ENCODE measurements at places on chromosomes 3 and 15.

- DNase-seq, result no peak
These were observed 64.6 kb downstream of the TLE3 start for GRCh38 chr15:70033109-70033508.

DNA sequence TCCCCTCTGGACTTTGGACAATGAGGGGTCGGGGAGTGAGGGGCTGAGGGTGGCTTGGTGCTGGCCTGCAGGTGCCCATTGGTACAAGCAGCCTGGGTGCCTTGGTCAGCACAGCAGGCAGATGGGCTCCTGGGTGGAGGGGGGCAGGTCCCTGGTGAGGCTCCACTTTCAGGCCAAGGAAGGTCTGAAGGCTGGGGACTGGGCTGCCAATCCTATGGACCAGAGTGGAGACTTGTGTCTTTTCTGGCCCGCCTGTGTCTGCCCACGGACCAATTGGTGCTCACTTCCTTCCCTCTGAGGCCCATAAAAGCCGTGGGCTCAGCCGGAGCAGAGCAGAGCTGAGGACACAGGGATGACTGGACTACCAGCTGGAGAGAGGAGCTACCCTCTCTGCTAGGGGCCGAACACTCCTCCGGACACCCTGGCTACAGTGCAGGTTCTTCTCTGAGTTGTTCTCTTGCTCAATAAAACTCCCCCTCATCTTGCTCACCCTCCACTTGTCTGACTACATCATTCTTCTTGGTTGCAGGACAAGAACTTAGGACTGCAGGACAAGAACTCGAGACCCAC, 31.9 kb upstream of the IREB2 start:
- no peak for DNase-seq

GRCh38 chr3:95289295-95289694, 1226.4 kb downstream of the NSUN3 start:
- peak; percentile 57 for DNase-seq

DNA sequence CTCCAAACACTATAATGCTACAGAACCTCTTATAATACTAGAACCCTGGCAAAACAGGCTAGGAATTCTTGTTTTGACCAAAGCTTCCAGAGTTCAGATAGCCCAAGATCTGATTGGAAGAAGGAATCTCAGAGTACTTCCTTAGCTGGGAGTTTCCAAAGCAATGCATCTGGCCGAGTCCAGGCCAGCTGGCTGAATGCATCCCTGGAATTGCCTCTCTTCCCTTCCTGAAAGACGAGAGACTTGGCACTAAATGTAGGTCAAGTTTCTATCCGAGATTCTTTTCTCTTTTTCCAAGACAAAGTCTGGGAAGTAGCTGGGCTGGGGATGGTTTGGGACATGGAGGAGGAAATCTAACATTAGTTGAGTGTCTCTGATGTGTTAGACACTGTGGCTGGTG, 68.7 kb upstream of the ADPGK start:
- no peak for DNase-seq

DNA sequence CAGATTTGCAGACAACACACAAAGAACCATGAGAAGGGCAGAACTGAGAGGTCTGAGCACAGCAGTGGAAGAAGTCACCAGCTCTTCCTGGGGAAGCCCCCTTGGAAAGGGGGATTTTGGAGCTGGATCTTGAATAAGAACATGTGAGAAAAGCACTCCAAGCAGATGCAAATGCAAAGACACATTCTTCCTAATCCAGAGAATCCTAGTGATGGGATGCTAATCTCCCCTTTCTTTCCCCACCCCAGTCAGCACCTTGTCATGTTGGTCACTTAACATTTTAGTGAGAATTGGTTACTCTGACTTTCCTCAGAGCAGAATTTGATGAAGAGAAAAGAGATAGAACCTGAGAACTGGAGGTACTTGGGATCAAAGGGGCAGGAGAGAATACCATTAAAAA, 148.5 kb downstream of the SSR3 start:
- DNase-seq, result no peak

DNA sequence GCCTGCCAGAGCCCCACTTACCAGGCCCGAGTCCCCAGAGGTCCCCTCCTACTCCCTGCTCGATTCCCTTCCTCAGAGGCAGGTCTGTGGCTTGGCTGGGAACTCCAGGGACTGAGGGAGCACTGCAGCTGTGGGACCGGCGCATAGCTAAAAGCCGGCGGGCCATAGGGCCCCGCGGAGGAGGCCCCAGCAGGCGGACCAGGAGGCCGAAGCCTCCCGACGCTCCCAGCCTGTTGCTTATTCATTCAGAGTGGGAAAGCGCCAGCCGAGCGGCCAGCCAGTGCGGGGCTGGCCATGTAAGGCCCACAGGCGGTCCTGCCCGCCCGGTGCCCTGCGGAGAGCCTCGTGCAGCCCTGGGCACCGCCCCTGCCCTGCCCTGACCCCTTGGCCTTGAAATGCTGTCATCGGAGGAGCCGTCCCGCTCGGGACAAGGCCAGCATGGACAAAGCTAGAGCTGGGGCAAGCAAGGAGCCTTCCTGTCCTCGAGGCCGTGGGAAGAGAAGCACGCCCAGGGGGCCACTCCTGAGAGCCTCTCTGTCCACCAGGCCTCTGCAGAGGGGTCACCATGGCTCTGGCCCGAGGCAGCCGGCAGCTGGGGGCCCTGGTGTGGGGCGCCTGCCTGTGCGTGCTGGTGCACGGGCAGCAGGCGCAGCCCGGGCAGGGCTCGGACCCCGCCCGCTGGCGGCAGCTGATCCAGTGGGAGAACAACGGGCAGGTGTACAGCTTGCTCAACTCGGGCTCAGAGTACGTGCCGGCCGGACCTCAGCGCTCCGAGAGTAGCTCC, at the start of gene LOXL1:
Gene LOXL1 (plus strand): TSS at position 244 of the 784 bp plus-strand sequence. CDS start 322 bp downstream, at position 566.
- DNase-seq, result peak; percentile 81

DNA sequence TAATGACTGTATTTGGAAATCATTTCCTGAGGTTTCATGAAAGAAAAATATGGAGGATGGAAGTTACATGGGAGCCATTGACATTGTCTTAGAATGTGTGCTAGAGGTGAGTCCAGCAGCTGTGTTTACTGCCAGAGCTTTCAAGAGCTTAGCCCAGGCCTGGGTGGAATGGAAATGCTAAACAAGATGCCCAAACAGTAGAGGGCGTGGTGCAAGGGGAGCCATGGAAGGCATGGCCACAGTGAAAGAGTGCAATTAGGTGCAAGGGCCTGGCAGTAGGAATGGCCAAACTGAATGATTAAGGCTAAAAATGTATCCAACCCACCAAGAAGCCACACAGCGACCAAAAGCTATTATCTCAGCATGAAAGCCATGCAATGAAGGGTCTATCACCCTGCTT, 257.7 kb upstream of the NR2F2 start:
- no peak for DNase-seq

- DNase-seq, result peak; percentile 33
These were observed 77.4 kb downstream of the SNRK start for GRCh38 chr3:43363621-43364266.

DNA sequence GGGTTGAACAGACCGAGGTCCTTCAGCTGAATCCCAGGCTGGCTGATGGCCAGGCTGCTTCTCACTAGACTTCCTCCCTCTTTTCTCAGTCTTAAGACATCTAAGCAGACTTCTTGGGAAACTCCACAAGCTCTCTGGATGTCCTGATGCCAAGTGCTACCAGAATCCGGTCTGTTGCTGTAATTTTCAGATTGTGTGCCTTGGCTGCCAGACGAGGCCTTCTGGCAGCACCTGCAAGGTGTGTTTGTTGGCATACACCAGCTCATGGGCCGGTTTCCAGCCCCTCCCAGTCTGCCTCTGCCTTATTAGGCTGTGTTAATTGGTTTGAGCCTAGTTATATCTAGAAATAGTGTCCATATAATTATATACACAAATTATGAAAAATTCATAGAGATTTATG, 120.6 kb downstream of the TNIK start:
- no peak for DNase-seq

GRCh38 chr3:141262308-141262705, 30.7 kb downstream of the PXYLP1 start:
- DNase-seq, result peak; percentile 68

DNA sequence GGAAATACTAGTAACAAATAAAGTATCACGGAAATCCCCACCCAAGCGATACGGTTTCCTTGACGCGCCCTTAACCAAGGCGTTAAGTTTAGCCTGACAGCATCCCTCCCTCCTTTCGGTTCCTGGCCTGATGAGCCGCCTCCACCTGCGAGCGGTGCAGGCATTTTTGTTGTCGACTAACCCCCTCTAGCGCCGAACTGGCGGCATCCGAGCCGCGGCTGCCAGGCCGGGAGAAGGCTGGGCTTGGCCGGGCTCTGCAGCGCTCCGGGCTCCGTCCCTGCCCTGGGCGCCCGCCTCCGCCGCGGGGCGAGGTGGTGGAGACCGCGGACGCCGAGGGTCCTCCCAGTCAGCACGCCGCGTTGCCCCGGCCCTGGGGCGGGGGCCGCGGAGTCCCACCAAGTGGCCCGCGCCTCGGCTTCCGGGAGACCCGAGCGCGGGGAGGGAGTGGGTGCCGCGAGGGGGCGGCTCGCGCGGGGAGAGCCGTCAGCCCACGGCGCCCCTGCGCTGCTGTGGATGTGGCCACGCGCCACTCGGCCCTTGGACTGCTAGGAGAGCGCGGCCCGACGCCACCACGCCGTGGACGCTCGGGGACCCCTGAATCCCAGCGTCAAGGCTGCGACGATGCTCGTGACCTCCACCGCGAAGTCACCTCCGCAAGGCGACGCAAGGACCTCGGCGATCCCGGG, 1.1 kb upstream of the EPHA6 start:
- DNase-seq, result peak; percentile 32

GRCh38 chr3:152646004-152646403, 188.9 kb upstream of the P2RY1 start:
- no peak for DNase-seq

GRCh38 chr15:99210334-99210733, 39.0 kb downstream of the TTC23 start:
- no peak for DNase-seq

- DNase-seq, result no peak
These were observed 431.9 kb downstream of the MFSD1 start for GRCh38 chr3:159233734-159234133.

- DNase-seq, result no peak
These were observed 856.4 kb upstream of the ALCAM start for GRCh38 chr3:104510131-104510849.

GRCh38 chr15:52783929-52784798, 6.0 kb downstream of the ONECUT1 start:
- no peak for DNase-seq

DNA sequence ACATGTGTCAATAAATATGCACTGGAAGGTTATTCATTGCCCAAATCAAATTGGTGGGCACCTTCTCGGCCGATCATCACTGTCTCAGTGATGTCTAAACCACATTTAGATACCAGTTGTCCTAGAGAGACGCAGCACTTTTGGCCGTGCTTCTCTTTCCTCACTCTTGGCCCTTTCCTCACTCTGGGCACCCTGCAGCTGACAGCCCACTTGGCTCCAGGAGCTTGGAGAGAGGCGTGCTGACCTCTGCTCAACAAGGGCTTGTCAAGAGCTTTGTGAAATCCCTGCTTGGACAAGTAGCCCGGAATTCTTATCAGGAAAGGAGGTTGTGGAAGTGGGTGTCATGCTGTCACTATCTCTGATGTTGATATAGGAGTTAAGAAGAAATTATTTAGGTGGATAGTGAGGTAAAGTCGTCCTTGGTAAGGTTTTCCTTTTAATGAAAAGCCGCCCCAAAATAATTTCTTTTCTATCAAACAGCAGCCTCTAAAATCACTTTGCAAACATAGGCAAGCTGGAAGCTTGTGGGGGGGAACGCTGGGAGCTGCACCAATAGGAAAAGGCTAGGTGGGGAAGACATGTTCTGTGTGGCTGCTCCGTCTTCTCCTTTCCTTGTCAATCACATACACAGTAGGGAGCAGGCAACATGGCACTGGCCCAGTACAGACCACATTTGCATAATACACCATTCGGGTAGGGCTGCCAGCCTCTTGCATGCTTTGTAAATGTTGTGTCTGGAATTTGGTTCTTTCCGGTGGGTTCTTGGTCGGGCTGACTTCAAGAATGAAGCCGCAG, 126.8 kb upstream of the UBE3A start:
- DNase-seq, result no peak

GRCh38 chr15:48890375-48890972, 12.5 kb downstream of the EID1 start:
- no peak for DNase-seq

DNA sequence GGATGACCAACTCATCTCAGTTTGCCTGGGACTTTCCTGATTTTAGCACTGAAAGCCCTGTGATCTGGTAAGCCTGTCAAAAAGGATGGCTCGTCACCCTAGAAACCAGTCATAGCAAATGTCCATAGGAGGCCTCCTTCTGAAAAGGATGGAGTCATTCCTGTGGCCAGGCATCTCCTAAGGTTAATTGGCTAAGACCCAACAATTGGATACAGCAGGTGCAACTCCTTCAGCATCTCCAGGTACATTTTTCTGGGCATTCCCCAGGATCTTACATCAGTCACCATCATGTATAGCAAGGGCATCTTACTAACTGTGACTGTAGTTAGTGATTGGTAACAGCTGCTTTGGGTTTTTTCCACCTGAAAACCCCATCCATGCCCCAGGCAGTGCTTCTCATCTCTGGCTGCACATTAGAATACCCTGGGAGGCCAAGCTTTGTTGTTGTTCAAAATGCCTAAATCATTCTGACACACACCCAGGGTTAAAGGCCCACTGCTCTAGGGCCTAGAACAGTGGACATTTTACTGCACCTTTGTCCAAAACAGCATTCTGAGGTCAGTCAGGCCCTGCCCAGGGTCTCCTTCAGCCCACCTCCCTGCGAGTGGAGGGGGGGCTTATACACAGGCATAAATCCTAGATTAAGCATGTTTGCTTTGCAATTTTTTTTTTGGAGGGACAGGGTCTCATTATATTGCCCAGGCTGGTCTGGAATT, 28.3 kb upstream of the GALNT15 start:
- no peak for DNase-seq

- DNase-seq, result no peak
These were observed 77.4 kb downstream of the LSM3 start for GRCh38 chr3:14256046-14256445.

DNA sequence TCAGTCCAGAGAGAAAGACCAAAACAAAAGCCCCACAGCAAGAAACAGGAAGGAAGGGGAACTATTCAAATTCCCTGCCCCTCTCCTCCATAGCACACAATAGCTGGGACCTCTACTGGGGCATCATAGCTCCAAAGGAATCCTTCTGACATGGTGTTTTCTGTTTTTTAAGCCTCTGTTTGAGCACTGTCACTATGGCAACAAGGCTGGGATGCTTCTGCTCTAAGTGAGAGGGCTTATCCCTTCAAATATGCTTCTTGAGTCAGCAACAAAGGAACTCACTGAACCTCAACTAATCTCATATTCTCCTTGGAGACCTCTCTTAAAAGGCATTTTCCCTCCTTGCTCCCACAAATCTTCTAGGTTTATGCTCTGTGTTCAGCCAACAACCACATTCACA, 40.5 kb downstream of the MYLK start:
- peak; percentile 64 for DNase-seq

DNA sequence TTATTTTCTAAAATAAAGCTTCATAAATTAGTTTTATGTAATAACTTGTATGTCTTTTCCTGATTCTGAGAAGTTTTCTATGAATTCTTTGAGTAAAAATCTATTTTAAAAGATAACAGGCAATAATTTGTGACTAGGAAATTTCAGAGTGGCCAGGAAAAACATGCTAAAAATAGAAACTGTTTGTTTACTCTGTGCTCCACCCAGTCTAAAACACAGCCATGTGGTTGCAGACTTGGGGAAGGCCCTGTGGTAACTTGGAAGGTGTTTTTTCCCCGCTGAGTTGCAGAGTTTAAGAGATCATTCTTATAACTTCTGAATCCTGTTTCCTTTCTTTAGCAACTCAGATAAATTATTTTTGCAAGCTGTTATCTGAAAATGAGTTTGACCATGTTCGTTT, 21.9 kb downstream of the PLCL2 start:
- no peak for DNase-seq

Measured in brain microvascular endothelial cell (primary cell).